ENCODE measurements at places on chromosomes 4 and X.

DNA sequence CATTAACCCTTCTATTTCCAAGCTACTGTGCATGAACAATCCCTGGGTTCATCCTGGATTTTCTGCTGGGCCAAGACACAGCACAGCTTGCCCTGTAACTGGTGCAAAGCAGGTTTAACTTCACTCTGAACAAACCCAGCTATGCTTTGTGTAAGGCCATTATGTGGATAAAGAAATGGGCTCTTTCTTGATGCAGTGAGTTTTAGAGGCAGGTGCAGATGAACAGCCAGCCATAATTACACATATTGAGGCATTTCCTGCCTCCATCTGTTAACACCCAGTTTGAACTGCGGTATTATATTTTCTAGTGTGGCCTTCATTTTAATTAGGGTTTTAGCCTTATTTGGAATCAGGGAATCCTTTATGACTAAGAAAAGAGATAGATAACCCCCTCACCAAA, 68.7 kb upstream of the ARX start:
- no peak for DNase-seq

GRCh38 chr4:13902146-13902545, 274.6 kb upstream of the BOD1L1 start:
- DNase-seq = no peak

GRCh38 chr4:41442810-41443209, 95.1 kb upstream of the LIMCH1 start:
- no peak for DNase-seq

DNA sequence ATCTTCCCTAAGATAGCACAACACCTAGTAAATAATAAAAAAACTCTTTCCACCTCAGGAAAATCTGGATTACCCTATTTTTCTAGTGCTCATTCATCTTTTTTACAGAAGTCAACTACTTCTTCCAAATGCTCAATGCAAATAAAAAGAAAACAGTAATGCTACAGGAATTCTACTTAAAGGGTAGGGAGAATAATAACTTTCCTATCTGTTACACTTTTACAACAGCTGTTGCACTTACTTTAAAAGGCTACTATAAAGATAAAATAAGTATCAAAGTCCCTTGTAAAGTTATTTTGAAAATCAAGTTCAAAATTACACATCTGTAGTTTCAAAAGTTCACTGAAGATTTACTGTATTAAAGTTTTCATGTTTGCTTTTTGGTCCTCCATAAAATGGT, 37.6 kb downstream of the THOC2 start:
- no peak for DNase-seq

GRCh38 chr4:108126806-108127205, 41.9 kb downstream of the LEF1 start:
- DNase-seq = no peak

DNA sequence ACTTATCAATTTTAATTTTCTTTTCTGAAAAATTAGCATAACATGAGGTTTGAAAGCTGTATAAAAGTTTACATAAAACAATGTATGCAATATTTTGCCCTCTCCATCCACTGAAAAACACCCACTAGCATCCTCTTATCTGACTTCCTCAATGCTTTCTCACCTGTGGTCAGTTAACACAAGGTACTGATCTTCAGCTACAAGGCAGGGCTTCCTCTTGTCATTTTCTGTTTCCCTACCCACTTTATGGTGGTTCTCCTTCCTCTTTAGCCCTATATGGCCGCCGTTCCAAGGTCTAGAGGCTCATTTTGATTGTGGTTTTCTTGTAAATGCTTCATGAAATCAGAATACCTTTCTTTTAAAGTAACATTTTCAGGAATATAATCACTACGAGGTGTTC, 618.6 kb upstream of the CPEB2 start:
- no peak for DNase-seq

- DNase-seq = peak; percentile 81
These were observed 325.0 kb downstream of the ARHGAP10 start for GRCh38 chr4:148056879-148057278.

DNA sequence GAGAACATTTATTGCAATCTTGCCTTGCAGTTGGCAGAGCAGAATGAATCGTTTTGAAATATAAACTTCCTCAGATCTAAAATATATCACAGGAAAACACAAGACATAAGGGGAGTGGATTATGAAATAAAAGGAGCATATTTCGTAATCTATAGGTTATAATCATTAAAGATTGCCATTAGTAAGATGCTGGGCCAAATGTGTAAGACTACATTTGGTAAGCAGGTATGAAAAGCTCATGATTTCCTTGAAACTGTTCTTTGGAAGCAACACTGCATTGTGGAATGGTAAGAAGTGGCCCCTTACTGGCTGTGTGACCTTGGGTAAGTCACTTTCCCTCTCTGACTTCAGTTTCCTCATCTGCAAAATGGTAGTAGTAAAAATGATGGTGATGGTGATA, 68.3 kb downstream of the AFF2 start:
- DNase-seq = no peak

GRCh38 chr4:177119021-177119471, 190.6 kb upstream of the NEIL3 start:
- DNase-seq = no peak

DNA sequence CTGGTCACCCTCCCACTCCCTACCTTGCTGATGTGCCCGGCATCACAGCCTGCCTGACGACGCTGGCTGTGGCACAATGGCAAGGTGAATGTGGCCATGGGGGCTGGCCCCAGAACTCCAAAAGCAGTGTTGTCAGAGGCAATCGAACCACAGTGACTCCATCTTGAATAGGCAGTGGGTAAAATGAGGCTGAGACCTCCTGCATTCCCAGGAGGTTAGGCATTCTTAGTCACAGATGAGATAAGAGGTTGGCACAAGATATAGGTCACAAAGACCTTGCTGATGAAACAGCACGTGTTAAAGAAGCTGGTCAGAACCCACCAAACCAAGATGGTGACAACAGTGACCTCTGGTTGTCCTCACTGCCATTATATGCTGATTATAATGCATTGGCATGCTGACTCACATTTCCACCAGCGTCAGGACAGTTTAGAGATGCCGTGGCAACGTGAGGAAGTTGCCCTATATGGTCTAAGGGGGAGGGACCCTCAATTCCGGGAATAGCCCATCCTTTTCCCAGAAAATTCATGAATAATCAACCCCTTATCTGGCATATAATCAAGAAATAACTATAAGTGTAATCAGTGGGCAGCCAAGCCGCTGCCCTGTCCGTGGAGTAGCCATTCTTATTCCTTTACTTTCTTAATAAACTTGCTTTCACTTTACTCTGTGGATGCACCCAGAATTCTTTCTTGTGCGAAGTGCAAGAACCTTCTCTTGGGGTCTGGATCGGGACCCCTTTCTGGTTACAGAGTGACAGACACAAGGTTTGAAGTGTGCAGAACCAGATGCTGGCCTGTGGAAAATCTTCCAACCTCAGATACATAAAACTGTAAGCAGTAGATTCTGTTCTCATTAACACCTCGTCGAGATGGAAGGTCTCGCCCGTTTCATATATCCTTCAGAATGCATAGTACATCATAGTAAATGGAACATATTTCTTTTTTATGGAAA, 26.8 kb upstream of the CLDN24 start:
- peak; percentile 82 for DNase-seq

DNA sequence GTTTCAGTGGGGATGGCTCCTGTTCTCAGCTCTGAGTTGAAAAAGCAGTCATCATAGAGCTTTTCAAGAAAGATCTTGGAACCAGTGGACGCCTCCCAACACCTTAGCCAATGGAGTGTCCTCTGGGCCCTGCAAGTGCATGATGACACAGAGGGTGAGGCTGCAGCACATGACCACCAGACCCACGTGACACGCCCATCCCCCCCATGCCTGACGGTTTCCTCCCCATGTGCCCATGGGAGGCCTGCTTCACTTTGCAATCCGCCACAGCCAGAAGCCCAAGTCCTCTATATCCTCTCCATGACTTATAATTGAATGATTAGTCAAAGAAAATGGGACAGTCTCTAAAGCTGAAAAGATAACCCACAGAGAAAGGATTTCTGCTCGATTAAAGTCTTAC, 187.0 kb downstream of the AFAP1 start:
- no peak for DNase-seq

DNA sequence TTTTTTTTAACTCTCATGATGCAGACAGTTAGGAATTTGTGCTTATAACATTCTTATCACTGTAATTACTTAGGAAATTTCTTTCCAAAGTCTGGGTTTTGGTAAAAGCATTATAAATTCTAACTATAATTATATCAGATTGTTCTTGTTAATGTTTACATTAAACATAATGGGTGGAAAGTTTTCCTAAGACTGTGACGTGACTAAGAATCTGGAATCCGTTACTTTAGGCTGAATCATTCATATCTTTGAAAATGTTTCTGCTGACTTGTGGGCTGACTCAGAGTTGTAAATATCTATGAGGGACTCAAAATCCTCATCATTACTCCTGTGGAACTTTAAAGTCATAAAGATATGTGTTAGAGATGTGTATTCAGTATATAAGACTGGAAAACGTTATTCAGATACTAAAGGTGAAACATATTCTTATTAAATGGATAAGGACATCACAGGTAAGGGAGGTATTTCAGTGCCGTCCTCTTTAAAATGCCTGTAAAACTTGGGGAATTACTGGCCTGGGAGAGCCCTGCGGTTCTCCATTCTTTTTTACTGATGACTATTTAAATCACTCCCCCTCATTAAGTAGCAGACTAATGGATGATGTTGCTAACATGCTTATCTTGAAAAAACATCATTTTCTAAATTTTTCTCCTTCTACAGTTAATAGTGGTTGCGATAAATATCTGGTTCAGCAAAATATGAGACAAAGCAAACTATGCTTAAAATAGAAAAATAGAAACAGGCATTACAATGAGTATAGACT, 159.0 kb downstream of the DCLK2 start:
- no peak for DNase-seq

DNA sequence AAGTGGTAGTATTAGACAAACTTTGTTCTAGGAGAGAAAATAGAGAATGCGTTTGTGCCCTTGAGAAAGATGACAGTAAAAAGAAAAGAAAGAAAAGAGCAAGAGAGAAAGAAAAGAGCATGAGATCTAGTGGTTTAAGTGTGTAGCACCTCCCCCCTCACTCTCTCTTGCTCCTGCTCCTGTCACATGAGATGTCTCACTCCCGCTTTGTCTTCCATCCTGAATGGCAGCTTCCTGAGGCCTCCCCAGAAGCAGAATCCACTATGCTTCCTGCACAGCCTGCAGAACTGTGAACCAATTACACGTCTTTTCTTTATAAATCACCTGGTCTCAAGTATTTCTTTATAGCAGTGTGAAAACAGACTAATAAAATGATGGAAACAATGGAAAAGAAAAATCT, 499.6 kb downstream of the ACTRT1 start:
- DNase-seq = no peak
